Naive thymus-derived CD8-positive, alpha-beta T cell (primary cell): ENCODE measurements at places on chromosomes 16 and 17.

DNA sequence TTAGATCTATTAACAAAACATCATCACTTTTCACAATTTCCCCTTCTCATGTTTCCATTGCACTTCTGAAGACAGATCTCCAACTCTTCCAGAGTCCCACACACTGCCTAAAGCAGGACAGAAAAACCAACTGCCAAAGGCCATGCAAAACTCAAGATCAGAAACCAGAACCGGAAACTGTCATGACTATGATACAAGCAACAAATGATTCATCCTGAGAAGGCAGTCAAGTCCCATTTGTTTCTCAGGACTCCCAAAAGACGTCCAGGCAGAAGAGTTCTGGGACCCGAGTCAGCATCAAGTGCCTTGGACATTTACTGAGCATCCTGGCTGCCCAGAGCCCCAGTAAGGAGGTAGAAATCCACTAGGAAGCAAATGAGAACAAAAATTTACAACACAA, 38.8 kb downstream of the ERN1 start:
- DNase-seq = no peak

- DNase-seq = no peak
Measured at GRCh38 chr17:71649941-71650350, 470.9 kb upstream of the SOX9 start.

DNA sequence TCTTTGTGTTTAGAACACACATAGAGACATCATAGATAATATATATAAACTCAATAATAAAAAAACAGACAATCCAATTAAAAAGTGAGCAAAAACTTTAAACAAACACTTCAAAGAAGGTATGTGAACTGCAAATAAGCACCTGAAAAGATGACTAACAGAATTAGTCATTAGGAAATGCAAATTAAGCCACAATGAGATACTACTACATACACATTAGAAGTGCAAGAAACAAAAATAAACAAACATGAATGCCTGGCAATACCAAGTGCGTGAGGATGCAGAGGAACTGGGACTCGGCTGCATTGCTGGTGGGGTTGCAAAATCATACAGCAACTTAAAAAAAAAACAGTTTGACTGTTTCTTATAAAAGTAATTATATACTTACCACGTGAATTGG, 799.0 kb downstream of the KCNJ2 start:
- no peak for DNase-seq

- DNase-seq = no peak
Measured at GRCh38 chr17:64718058-64718457, 56.0 kb upstream of the SMURF2 start.

DNA sequence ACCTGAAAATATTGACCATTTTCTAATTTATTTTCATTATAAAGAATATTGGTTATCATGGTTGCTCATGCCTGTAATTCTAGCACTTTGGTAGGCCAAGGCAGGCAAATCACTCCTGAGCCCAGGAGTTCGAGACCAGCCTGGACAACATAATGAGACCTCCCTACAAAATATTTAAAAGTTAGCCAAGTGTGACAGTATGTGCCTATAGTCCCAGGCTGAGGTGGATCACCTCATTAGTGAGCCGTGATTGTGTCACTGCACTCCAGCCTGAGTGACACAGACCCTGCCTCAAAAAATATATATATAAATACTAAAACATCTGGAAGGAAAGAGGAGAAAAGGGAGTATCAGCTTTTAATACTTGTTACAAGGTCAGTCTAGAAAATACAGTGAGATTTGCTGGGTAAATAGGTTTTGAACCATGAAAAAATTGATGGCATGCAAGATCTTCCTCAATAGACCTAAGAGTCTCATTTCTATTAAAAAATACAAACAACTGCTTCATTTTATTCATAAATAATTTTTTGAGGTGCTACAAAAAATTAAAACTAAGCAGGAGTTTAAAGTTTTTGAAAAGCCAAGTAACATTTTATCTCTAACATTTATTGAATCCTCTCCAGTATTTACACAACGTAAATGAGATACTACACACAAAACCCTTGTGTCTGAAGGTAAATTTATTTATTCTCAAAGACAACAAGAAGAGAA, 47.7 kb downstream of the TUBD1 start:
- DNase-seq = no peak

GRCh38 chr16:70650216-70650615, 3.9 kb downstream of the IL34 start:
- DNase-seq = no peak

DNA sequence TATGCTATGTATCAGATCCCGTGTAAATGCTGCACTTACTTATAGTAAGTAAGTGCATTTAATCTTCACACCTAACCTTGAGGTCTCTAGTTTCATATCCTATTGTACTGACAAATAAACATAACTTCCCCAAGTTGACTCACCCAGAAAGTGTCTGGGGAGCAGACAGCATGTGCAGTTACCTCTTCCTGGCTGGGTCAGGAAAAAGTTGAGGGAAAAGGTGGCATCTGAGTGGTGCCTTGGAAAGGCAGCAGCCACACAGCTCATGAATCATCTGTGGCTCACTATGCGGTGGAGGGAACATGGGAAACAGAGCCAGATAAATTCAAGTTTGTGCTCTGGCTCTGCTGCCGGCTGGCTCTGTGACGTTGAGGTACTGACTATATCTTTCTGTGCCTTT, 382.0 kb upstream of the DYNLRB2 start:
- DNase-seq = no peak

DNA sequence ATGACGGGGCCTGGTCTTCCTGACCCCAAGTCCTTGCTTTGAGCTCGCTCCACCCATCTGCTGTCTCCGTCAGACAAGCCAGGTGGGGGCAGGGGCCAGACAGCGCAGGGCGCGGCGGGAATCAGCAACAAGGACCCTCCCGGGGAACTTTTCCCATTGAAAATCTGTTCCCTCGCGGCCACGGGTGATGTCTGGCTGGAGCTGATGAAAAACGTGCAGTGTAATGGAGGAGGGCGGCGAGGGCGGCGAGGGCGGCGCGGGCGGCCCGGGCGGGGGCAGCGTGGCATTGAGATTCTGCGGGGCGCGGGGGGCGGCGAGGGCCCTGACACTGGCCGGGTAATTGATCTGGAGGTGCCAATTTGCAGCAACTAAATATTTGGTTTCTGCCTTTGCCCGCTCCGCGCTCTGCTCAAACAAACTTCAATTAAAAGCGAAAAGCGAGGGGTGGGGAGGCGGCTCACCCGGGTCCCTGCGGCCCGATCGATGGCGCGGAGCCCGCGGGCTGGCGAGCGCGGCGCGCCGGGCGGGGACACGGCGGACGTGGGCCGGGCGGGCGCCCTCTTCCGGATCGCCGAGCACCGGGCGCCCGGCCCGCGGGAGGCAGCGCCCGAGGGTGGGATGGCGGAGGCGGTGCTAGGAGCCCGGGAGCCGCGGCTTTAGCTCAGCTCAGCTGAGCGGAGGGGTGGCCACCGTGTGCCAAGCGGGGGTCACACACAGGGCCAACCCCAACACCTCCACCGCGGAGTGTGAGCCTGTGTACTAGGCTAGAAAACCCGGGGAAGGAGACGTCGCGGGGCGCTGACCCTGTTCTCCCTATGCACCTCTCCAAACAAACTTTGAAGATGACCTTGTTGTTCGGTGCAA, 32.4 kb downstream of the DCAKD start:
- no peak for DNase-seq

DNA sequence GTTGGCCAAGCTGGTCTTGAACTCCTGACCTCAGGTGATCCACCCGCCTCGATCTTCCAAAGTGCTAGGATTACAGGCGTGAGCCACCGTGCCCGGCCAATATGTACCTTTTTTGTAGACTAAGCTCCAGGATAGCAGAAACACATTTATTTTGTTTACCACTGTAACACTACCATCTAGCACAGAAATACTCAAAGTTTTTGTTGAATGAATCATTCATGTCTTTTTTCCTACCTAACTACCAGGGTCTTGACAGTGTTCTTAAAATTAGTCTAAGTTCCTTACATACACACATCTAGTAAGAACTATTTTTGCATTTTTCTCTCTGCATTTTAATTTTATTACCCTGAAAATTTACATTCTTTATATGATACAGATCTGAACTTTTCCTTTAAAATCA, 44.4 kb downstream of the AKAP10 start:
- DNase-seq = no peak

DNA sequence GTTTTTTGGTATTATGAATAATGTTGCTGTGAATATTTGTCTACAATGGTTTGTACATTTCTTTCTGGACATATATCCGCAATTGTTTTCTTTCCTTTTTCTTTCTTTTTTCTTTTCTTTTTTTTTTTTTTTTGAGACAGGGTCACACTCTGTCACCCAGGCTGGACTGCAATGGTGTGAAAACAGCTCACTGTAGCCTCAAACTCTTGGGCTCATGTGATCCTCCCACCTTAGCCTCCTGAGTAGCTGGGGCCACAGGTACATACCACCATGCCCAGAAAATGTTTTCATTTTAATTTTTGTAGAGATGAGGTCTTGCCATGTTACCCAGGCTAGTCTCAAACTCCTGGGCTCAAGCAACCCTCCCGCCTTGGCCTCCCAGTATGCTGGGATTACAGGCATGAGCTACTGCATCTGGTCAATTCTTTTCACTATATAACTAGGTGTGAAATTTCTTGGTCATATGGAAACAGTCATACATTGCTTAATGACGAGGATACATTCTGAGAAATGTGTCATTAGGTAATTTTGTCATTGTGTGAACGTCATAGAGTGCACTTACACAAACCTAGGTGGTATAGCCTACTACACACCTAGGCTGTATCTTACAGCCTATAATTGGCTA, 15.2 kb downstream of the IL21R start:
- DNase-seq = no peak

- no peak for DNase-seq
Measured at GRCh38 chr16:25580041-25580440, 111.7 kb upstream of the HS3ST4 start.

DNA sequence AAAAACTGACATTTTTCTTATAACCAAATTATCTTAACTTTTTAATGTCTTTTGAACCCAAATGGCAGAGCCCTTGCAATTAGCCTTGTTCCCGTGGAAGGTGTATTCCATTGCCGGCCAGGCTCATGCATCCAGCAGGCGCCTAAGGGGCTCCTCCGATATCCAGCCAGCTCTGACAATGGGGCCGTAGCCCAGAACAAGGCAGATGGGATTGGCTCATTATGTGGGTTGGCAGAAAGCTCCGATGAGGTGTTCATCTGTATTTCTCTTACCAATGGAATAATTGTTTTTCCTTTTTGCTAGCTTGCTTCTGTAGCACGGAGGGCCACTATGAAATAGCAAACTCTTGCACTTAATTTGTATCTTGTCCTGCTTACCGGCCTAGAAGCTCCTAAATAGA, 208.2 kb upstream of the CHMP6 start:
- no peak for DNase-seq

GRCh38 chr16:27761816-27762215, 211.9 kb downstream of the KATNIP start:
- no peak for DNase-seq

GRCh38 chr17:80793421-80793820, 198.2 kb upstream of the CHMP6 start:
- DNase-seq = no peak
